ENCODE measurements at places on chromosomes 6 and 20.

GRCh38 chr6:167866642-167867041 lies 39.9 kb downstream of the AFDN start:
- no peak for DNase-seq

- no peak for DNase-seq
Observed at GRCh38 chr20:57667924-57668782, 41.7 kb downstream of the PMEPA1 start.

- no peak for DNase-seq
Observed at GRCh38 chr6:36597775-36598174, 3.6 kb downstream of the SRSF3 start.

DNA sequence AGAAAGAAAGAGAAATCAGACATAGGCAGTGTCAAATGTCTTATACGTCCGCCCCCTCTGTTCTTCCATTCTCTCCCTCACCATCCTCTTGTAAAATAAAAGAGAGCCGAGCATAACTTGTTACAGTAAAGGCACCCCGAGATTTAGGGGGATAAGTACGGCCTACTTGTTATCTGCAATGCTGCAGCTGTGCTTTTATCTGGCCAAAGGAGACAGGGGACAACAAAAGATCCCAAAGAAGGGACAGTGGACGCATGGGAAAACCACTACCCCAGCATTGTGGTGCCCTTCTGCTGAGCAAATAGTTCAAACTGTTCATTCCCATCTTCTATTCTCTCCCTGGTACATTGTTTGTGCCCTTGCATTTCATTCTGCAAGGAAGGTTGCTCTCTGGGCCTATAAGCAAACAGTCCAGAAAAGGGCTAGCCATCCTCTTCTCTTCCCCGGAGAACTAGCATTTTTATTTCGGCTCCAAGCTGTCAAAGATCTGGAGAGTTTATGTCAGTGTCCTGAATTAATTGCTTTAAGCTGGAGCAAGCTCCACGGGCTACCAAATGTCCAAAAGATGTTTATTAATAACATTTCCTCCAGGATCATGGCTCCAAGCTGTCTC lies 22.3 kb downstream of the FOXA2 start:
- no peak for DNase-seq

GRCh38 chr20:20505554-20505953 lies 137.7 kb downstream of the INSM1 start:
- DNase-seq, result peak; percentile 44

- DNase-seq, result peak; percentile 58
Observed at GRCh38 chr6:14316651-14317386, 199.2 kb downstream of the CD83 start.

Data from GM13976 (cell line).